ENCODE measurements at places on chromosomes 2 and 18.

- DNase-seq, result no peak
These were observed 54.3 kb downstream of the BOLA3 start for GRCh38 chr2:74093426-74093825.

DNA sequence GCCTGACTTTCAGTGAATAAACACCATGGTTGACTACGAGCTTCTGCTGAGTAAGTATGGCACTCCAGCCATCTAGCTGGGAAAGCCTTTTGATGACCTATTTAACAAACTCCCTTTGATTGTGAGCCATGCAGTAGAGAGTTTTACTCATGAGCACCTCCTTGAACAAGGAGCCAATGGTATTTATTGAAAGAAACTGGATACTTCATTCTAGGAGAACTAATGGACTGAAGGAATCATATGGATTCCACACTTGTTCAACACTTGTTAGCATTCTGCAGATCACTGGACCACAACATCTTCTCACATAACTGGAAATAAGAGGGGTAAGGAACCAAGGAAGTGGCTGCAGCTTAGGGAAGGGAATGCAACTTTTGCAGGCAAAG, 320.9 kb upstream of the ETAA1 start:
- DNase-seq, result no peak

DNA sequence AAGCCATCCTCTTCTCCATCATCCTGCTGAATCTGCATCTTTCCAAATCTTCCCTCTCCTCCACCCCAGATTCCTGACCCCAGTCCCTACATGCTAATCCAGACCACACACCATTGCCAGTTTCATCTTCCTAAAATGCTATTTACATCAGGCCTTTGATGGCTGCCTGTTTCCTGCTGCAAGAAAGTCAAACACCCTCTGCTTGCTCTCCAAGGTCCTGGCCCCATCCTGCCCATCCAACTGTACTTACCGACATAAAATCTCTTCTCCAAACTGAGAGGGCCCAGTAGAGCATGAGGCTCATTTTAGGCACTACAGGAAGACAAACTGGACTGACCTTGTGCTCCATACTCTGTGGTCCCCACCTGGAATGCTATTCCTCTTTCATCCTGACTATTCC, 19.0 kb downstream of the ALK start:
- no peak for DNase-seq

DNA sequence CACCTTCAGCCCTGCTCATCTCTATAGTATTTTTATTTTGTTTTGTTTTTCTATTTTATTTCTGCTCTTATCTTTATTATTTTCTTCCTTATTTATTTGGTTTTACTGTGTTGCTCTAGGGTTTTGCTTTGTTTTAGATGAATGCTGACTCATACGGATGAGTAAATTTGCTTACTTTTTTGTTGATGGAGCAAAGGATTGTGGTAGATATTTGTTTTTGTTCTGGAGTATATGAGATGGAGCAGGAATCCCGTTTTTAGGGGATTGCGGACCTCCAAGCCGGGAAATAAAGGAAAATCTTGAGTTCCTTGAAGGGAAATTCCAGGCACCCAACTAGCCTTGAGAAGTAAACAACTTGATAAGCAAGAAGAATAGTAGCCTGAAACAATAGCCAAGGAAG, 15.3 kb upstream of the COLEC12 start:
- DNase-seq, result no peak

GRCh38 chr2:75155115-75155514, 44.2 kb downstream of the TACR1 start:
- no peak for DNase-seq

All from T-helper 2 cell treated with Interferon-gamma antibody and Interleukin-4, amounts not matched to agents 5 μg/mL and 100 μg/mL, for 36 hours (primary cell).